ENCODE measurements at places on chromosomes 7 and 10.

- no peak for DNase-seq
Observed at GRCh38 chr7:110442381-110442837, 648.5 kb upstream of the LRRN3 start.

DNA sequence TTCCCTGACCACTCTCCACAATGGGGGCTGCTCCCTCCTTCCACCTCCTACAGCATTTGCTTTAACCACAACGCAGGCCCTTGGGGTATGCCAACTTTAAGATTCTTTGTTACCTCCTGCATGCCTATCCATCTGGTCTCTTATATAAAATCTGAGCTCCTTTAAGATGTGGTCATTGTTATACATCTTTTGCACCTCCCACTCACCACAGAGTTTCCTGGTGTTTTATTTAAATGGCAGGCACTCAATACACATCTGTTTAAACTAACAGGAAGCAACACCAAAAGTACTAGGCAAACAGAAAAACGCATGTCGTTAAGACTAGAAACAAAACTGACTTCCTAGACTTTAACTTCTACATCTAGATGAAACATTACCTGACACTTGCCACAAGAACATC lies 36.3 kb downstream of the SLC25A13 start:
- DNase-seq = no peak

GRCh38 chr10:78991187-78991586 lies 77.6 kb upstream of the ZMIZ1 start:
- DNase-seq = no peak

DNA sequence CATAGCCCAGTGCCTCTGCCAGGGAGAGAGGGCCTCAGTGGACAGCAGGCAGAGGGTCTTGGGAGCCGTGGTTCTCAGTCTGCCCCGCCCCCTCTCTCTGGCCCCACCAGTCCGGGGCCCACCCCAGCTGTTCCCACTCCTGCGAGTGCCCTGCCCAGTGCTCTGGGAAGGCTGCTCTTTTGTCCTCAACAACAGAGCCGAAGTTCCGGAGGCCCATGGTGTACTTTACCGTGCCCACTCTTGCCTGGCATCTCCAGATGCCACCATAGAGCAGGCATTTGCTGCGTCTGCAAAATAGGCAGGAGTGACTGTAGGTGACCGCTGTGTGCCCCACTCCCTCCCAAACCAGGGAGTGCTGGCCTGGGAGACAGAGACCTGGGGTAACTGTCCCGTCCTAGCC lies 29.3 kb upstream of the PCBD1 start:
- no peak for DNase-seq

- DNase-seq = no peak
Observed at GRCh38 chr10:133459454-133460207, 5.9 kb downstream of the SCART1 start.

- DNase-seq = no peak
Observed at GRCh38 chr7:46080595-46081159, 159.6 kb upstream of the IGFBP3 start.

- no peak for DNase-seq
Observed at GRCh38 chr10:84826704-84827103, 498.3 kb downstream of the CCSER2 start.

GRCh38 chr7:102860351-102860811 lies 52.4 kb upstream of the LRRC17 start:
- no peak for DNase-seq

- DNase-seq = no peak
Observed at GRCh38 chr10:47379901-47380300, 4.2 kb downstream of the ZNF488 start.

DNA sequence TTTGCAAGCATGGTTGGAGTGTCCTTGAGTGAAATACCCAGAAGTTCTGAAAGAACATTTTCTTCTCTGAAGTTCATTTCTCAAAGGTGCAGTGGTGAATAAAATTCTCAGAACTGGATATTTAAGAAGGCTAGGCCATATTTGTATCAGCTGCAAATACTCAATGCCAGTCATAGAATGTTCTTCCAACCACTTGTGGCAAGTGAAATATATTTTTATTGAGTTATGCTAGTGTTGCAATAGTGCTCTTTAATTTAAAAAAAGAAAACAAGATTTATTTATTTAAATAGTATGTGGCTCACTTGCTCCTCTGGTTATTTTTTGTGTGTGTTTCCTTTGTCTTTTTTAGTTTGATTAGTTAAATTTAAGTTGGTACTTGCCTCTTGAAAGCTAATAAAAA lies 64.5 kb downstream of the PALS2 start:
- no peak for DNase-seq

GRCh38 chr7:148173369-148173768 lies 417.2 kb upstream of the C7orf33 start:
- DNase-seq = no peak

GRCh38 chr7:13021566-13022300 lies 334.3 kb downstream of the ARL4A start:
- DNase-seq = no peak

- DNase-seq = no peak
Observed at GRCh38 chr7:1725766-1726630, 55.9 kb downstream of the ELFN1 start.

DNA sequence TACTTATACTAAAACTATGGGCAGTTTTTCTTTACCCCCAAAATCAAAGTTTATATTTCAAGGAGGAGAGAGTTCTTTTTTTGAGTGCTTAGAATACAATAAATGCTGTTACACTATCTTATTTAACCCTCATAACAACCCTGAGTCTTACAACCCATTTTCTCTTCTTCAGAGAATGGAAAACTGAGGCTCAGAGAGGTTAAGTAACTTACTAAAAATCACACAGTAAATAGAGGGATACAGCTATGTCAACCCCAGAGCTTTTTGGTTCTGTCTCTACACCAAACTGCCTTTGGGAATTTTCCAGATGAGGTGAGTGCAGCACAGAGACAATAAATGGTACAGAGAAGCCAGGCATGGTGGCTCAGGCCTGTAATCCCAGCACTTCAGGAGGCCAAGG lies 25.6 kb upstream of the PIK3AP1 start:
- DNase-seq = no peak

GRCh38 chr7:132440151-132440550 lies 136.1 kb downstream of the PLXNA4 start:
- no peak for DNase-seq

GRCh38 chr10:28355376-28355775 lies 52.5 kb upstream of the MPP7 start:
- no peak for DNase-seq

GRCh38 chr7:15594461-15594860 lies 32.6 kb upstream of the AGMO start:
- no peak for DNase-seq

- DNase-seq = no peak
Observed at GRCh38 chr7:37728747-37729146, 45.2 kb downstream of the GPR141 start.

- DNase-seq = no peak
Observed at GRCh38 chr7:127909424-127910152, 121.6 kb downstream of the LRRC4 start.

DNA sequence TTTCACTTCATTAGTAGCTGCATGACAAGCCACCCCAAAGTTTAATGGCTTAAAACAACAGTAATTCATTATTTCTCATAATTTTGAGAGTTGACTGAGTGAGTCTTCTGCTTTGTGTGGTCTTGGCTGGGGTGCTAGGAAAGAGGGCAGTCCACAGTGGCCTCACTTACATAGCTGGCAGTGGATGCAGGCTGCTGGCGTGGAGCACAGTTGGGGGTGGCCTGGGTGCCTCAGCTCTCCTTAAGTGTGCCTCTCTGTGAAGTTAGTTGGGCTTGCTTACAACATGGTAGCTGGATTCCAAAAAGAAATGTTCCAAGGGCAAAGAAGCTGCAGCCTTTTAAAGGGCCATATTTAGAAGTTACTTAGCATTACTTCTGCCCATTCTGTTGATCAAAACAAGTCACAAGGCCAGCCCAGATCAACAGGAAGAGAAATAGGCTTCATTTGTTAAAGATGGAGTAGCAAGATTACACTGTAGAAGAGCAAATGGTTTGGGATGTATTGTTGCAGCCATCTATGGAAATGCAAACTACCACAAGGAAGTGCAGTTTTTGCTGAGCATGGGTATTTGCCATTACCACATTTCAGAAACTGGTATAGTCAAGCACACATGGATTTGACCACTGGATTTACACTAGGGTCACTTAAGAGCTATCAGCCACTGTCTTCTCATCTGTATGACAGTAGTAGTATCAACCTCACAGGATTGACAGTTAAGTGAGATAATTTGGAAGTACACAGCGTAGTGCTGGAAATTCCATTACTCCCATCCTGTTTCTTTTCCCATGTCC lies 33.6 kb downstream of the ZEB1 start:
- DNase-seq = no peak

- no peak for DNase-seq
Observed at GRCh38 chr7:129368389-129368986, 65.7 kb upstream of the STRIP2 start.

GRCh38 chr7:42065942-42066341 lies 171.1 kb downstream of the GLI3 start:
- DNase-seq = no peak

DNA sequence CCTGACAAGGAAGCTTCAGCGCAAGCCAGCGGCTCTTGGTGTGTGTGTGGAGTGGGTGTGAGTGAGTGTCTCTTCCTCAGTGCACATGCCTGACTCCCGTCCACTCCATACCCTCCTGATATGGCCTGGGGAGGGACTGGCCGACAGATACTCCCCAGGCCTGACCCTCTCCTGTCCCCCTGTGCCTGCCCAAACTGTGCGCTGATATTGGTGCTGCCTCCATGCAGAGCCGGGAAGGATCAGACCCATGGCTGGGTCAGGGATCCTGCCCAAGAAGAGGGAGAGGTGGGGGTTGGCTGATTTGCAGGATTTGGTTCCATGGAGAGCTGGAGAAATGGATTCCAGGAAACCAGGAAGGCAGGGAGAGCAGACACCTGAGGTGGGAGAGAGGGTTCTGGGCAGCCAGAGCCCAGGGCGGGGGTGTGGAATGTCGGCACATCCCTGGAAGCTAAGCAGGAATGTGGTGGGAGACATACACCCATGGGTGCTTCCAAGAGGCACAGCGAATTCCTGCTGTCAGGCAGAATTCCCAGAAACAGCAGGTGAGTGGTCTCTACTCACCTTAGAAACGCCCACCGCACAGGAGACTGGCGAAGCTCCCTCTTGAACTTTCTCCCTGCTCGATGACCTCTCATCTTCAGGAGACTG lies 6.3 kb downstream of the CALML5 start:
- DNase-seq = no peak

GRCh38 chr7:106625678-106626301 lies 35.2 kb downstream of the CCDC71L start:
- no peak for DNase-seq

GRCh38 chr7:96085953-96086352 lies 235.9 kb downstream of the SLC25A13 start:
- DNase-seq = no peak

All from NCI-H187 treated with DMSO at 0.1 percent for 48 hours (cell line).